Central memory CD4-positive, alpha-beta T cell (primary cell): ENCODE measurements at places on chromosomes 7 and 10.

DNA sequence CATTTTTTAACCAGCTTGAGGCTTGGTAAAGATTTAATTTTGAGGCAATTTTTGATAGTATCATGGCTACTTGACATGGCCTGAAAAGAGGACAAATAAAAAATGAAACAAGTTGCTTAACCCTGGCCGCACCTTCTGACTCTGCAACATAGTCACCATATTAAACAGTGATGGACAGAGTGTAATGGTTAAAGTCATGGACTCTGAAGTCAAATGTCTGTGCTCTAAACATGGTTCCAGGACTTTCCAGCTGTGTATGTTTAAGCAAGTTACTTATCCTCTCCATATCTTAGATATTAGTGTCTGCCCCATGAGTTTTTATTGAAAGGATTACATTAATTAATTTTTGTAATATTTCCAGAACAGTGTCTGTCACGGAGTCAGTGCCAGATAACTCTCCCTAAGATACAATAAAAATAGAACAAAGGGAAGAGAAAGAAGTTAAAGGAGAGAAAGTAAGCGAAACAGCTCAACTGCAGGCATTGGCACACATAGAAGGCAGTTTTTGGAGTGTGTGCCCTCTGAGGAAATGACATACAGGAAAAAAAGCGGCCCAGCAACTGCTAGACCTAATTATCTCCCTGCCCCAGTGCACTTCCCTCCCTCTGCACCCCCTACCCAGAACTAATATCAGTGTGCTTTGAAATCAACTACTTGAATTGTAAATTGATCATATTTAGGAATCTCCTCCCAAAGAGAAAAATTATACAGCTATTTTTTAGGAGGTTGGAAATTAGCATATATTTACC, 65.3 kb downstream of the MACC1 start:
- no peak for DNase-seq

DNA sequence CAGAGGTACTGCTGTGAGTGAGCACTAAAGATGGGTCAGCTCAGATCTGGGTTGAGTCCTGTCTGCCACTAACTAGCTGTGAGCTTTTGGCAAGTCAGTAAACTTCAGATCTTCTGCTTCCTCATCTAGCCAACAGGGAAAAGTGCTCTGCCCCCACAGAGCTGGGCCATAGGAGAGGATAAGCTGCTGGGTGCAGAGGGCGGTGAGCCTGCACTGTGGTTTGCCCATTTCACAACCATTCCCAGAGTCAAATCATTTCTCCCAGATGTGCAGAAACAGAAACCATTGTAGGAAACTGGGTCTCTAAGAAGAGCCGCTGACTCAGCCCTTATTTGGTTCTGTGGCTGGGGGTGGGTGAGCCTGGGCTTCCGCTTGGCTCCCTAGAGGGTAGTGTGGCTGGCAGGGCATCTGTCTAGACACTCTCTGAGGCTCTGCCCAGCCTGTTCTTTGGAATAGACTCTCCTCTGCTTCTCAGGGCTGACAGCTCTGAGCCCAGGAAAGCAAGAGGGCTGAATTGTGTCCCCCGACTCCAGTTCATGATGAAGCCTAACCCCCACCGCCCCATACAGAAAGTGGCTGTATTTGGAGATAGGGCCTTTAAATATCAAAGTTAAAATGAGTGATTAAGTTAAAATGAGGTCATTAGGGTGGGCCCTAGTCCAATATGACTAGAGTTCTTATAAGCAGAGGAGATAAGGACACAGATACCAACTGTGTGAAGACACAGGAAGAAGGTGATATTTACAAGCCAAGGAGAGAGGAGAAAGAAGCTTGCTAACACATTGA, 29.5 kb upstream of the ARHGAP22 start:
- DNase-seq: no peak

DNA sequence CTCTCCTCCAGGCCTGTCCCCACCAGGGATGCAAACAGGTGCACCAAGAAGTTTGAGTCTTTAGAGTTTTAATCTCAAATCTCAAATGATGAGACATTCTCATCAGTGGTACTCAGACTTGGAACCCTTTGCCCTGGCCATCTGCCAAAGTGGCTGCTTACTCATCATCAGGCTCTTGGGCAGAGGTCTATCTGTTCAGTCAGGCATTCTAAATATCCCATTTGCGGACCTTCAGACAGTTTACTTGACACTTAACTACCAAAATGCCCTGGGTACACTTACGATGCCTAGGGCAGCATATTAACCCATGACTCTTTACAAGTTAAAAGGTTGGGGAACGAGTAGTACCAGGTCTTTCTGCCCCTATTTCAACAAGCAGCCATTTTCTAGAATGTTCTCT, 61.2 kb upstream of the YAE1 start:
- no peak for DNase-seq

- DNase-seq: no peak
Observed at GRCh38 chr10:117165538-117166417, 27.7 kb upstream of the VAX1 start.

DNA sequence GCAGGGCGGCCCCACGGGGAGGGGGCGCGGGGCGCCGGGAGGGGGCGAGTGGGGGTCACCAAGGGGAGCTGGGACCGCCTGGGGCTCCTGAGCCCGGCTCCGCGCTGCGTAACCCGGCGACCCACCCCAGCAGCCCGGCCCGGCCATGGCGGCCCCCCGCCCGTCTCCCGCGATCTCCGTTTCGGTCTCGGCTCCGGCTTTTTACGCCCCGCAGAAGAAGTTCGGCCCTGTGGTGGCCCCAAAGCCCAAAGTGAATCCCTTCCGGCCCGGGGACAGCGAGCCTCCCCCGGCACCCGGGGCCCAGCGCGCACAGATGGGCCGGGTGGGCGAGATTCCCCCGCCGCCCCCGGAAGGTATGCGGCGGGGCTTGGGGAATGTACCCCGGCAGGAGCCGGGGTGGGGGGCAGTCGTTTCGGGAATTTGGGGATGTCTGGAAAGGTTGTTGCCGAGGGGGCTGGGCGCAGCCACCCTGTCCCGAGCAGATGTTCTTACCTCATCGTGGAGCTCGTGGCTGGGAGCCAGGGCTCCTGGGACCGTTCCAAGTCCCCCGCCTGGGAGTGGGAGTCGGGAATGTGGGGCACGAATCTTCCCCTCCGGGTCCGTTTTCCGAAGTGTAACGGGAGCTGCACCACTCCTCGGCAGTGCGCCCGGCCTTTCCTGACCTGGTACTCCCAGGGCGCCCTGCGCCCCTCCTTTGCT, 431 bp downstream of the ZYX start:
- DNase-seq: no peak

DNA sequence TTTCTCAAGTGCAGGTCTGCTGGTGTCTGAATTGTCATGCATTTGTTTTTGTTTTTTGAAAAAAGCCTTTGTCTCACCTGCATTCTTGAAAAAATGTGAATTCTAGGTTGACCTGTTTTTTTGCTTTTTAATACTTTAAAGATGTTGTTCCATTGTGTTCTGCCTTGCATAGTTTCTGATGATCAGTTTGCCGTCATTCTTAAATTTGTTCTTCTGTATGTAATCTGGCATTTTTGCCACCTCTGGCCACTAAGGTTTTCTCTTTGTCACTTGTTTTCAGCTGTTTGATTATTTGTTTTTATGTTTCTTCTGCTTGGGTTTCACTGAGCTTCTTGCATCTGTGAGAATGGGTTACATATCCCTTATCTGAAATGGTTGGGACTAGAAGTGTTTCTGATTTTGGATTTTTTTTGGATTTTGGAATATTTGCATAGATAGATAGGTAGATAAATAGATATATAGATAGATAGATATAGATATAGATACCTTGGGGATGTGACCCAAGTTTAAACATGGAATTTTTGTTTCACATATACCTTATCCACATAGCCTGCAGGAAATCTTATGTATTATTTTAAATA, 16.5 kb downstream of the MGMT start:
- DNase-seq: no peak

DNA sequence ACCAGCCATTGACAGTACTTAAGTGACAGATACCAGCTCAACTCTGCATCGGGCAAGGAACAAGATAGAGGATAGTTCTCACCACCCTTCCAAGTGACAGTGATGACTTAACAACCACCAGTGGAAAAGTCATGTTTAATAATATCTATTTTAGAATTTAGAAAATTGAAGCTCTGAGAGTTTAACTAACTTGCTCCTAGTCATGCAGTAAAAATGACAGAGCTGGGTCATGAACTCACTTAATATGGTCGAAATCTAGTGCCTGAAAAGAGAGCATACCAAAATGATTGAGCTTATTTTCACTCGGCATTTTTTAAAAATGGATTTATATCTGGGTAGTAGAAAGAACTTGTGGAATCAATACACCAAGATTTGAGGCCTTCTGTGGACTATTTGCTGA, 367.8 kb upstream of the IGFBP3 start:
- no peak for DNase-seq

- no peak for DNase-seq
Observed at GRCh38 chr10:97333351-97333600, 1.3 kb downstream of the FRAT2 start.

GRCh38 chr10:114060456-114060855, 16.8 kb downstream of the ADRB1 start:
- DNase-seq: no peak
